Activated CD4-positive, alpha-beta T cell treated with anti-CD3 and anti-CD28 coated beads for 24 hours (primary cell): ENCODE measurements at places on chromosomes 5 and 9.

- DNase-seq, result no peak
Observed at GRCh38 chr5:53779541-53779981, 219.1 kb downstream of the NDUFS4 start.

DNA sequence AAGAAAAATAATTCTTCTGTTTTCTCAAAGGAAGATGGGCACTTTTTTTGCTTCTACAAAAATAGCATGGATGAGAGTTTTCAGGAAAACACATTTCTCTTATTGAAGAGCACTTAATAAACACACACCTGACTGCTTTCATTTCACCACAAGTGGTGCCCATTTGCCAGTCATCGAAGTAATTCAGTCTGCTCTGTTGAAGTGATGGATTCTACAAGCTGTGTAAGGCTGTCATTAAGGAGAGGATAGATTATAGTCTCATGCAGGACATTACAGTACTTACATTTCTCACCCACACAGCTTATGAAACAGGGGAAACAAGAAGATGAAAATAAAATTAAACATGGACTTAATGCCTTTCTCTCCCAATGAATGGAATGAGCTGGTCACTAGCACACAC lies 165.2 kb downstream of the NR2F1-AS1 start:
- DNase-seq, result no peak

GRCh38 chr5:150046031-150046430 lies 40.3 kb downstream of the CSF1R start:
- no peak for DNase-seq

DNA sequence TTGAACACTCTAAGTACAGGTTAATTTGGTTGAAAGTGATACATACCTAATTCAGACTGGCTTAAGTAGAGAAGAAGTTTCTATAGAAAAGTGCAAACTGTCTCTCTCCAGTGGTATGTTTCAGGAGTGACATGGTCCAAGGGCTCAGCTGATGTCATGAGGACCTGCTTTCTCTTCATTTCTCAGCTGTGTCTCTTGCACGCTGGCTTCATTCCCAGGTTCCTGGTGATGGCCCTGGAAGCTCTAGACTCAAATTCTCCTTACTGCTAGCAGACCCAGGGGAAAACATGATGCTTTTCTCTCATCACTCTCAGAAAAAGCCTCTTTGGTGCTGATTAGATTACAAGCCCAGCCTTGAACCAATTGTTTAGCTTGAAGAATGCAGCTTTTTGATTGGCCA lies 211.9 kb upstream of the CLINT1 start:
- no peak for DNase-seq

DNA sequence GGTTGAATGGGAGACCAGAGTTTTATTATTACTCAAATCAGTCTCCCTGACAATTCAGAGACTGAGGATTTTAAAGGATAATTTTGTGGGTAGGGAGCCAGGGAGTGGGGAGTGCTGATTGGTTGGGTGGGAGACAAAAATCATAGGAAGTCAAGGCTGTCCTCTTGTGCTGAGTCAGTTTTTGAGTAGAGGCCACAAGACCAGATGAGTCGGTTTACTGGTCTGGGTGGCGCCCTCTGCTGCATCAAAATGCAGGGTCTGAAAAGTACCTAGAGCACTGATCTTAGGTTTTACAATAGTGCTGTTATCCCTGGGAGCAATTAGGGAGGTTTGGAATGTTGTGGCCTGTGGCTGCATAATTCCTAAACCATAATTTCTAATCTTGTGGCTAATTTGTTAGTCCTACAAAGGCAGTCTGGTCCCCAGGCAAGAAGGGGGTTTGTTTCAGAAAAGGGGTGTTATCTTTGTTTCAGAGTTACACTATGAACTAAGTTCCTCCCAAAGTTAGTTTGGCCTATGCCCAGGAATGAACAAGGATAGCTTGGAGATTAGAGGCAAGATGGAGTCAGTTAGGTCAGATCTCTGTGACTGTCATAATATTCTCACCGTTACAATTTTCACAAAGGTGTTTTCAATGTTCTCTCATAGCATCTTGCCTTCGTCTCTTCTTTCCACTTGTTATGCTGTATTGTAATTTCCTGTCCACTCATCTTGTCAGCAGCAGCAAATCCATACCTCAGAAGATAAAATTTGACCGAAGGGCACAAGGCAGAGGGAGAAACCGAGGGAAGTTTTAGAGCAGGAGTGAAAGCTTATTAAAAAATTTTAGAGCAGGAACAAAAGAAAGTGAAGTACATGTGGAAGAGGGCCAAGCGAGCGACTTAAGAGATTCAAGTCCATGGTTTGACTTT lies 59.2 kb upstream of the CLINT1 start:
- DNase-seq, result peak; percentile 36

DNA sequence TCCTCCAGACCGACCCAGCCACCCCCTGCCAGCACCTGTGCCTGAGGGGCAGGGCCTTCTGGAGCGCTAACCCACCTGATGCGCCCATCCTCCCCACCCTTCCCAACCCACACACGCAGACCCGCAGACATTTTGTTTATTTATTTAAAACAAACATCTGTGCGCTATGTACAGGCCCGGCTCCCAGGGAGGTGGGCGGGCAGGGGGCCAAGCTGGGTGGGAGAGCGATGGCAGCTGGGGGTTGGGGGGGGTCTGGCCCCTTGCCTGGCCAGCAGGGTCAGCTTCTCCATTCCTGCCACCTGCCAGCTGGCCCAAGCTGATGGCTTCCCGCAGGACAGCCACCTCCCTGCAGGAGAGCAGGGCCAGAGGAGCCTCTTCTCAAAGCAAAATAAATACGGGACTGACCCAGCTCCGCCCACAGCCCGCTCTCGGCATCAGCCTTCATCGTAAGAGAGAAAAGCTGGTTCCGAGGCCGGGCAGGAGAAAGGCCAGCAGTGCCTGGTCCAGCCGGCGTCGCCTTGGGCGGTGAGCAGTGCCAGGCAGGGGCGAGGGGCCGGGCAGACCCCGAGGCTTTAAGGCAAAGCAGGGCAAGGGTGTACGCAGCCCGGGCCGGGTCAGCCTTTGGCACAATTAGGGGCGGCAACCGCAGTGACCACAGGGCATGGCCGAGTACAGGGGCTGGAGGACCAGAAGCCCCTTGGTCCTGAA lies 10.9 kb upstream of the CLIC3 start:
- no peak for DNase-seq
